ENCODE measurements at places on chromosomes 13 and 19. TPM values are rescaled to one million over a fixed set of nuclear protein-coding genes. Genes with fewer than 3 reads are reported as not detected.

ELANE gene
- 0.67 TPM for total RNA-seq

NKG7 gene
- 1.4 TPM for total RNA-seq

SBSN gene
- total RNA-seq: not detected

EBI3 gene
- total RNA-seq: 1.7 TPM

MEDAG gene
- total RNA-seq: 37.4 TPM

GRCh38 chr13:99419591-99420243 is 81.6 kb upstream of the TM9SF2 start:
- no peak overlapping the region for H3K27ac ChIP-seq
- no peak for DNase-seq
- H3K27me3 ChIP-seq: no peaks in the 10 kb centered on the region
- no peaks in the 10 kb centered on the region for H3K36me3 ChIP-seq

- H3K4me3 ChIP-seq: no peak overlapping the region
- no peaks in the 10 kb centered on the region for H3K27me3 ChIP-seq
- no peak overlapping the region for H3K27ac ChIP-seq
- H3K4me1 ChIP-seq: no peaks in the 10 kb centered on the region
- no peak for DNase-seq
- H3K36me3 ChIP-seq: no peaks in the 10 kb centered on the region
Measured at GRCh38 chr13:84684048-84684662, 801.9 kb upstream of the SLITRK1 start.

- no peaks in the 10 kb centered on the region for H3K4me1 ChIP-seq
- H3K27ac ChIP-seq: no peak overlapping the region
- no peak for DNase-seq
- H3K4me3 ChIP-seq: no peak overlapping the region
- no peaks in the 10 kb centered on the region for H3K27me3 ChIP-seq
Measured at GRCh38 chr13:42350141-42350540, 78.2 kb downstream of the AKAP11 start.

- H3K27me3 ChIP-seq: no peaks in the 10 kb centered on the region
- DNase-seq: no peak
- no peak overlapping the region for H3K4me3 ChIP-seq
- H3K4me1 ChIP-seq: no peaks in the 10 kb centered on the region
Measured at GRCh38 chr13:24459234-24459633, 53.3 kb downstream of the PARP4 start.
